ENCODE measurements at places on chromosomes 13 and 19.

- no peak for DNase-seq
Measured at GRCh38 chr19:10670182-10670581, 16.0 kb downstream of the ILF3 start.

- DNase-seq, result no peak
Measured at GRCh38 chr13:100823448-100823847, 148.9 kb upstream of the TMTC4 start.

- no peak for DNase-seq
Measured at GRCh38 chr19:10766049-10766623, 48.3 kb downstream of the DNM2 start.

- DNase-seq, result no peak
Measured at GRCh38 chr13:26760832-26761582, 421 bp upstream of the GPR12 start.

- peak; percentile 94 for DNase-seq
Measured at GRCh38 chr19:48634424-48635262, 2.5 kb downstream of the DBP start.

DNA sequence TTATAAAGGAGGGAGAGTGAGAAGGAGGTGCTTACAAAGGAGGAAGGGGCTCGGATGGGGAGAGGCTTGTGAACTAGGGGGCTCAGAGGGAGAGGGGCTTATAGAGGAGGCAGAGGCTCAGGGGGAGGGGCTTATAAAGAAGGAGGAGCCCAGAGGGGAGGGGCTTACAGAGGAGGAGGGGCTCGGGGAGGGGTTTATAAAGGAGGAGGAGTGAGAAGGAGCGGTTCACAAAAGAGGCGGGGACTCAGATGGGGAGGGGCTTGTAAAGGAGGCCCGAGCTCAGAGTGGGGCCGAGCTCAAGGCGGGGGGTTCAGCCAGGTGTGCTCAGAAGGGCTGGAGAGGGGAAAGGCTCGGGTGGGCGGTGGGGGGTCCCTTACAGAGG, 500 bp downstream of the SMIM24 start:
- no peak for DNase-seq

- DNase-seq, result no peak
Measured at GRCh38 chr19:29297381-29297780, 84.4 kb upstream of the UQCRFS1 start.

DNA sequence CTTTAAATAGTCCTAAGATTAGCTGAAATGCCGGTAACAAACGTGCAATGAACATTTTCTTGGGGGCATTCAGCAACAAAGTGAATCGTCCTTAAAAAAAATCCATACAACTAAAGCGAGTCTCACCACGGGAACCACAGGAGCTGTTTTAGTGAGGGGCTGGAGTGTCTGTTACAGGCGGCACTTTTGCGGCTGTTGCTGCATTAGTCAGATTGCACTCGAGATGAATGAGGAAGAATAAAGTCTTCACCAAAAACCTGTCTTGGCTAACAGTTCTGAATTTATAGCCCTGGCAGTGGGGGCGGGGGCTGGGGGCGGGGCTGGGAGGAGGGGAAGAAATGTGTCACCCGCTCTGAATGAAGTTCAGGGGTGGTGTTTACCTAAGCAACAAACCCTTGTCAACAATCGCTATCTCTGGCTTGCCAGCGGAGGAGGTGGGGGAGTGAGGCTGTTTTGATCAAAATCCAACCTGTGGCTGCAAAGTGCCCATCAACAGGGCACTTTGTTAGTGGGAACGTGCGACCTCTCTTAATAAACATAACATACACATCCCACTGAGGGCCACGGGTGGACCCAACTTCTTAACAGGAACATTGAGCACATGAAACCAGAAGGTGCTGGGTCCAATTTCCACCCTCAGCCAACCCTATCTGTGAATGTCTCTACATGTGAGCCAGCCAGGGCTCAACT, 44.5 kb downstream of the RFX2 start:
- DNase-seq, result no peak

Data from midbrain (tissue), 1 donor.